ENCODE measurements at places on chromosomes 4 and X.

- no peak for DNase-seq
These were observed 393.8 kb downstream of the MAGEE1 start for GRCh38 chrX:76821276-76821675.

DNA sequence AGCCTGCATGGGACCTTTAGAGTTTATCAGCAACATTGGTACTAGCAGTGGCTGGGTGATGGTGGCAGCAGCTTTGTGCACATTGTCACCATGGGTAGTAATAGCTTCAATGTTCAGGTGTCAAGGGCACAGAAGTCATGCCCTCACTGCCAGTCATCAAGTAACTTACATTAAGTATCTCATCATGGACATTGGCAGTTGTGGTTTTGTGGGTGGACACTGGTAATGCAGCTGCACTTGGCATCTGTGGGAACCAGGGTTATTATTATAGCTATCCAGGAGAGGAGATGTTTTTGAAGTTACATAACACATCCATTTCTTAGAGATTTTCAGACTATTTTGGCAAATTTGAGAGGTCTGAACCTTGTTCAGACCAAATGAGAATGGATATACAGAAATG, 243.2 kb upstream of the NOCT start:
- DNase-seq, result no peak

GRCh38 chr4:11011249-11011648, 326.7 kb upstream of the CLNK start:
- DNase-seq, result no peak

- no peak for DNase-seq
These were observed 598.4 kb upstream of the GNPDA2 start for GRCh38 chr4:45324455-45325417.

GRCh38 chr4:27089186-27089585, 228.5 kb downstream of the STIM2 start:
- no peak for DNase-seq

DNA sequence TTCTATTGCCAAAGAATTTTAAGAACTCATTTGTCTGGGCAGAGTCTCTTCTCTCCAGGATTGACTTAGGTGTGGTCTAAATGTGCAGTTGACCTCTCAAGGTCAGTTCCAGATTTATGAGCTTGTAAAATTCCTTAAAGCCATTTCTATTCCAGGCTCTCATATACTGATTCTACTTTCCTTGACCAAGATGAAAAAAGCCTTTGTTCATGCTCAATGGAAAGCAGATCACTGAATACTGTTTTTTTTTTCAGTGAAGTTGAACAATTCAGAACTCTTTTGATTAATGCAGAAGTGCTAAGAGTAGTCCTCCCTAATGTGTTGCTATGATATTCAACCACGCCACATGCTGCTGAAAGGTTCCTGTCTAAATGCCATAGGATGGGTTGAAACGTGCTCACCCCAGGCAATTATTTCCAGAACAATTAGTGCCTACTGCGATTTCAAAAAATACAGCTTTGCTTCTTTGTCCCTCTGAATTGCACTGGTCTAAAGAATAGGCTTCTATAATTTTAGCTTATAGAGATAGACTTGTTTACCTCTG, 312.4 kb upstream of the PABPC5 start:
- DNase-seq, result no peak

GRCh38 chrX:1466971-1467561, 14.4 kb upstream of the ASMTL start:
- peak; percentile 1 for DNase-seq

DNA sequence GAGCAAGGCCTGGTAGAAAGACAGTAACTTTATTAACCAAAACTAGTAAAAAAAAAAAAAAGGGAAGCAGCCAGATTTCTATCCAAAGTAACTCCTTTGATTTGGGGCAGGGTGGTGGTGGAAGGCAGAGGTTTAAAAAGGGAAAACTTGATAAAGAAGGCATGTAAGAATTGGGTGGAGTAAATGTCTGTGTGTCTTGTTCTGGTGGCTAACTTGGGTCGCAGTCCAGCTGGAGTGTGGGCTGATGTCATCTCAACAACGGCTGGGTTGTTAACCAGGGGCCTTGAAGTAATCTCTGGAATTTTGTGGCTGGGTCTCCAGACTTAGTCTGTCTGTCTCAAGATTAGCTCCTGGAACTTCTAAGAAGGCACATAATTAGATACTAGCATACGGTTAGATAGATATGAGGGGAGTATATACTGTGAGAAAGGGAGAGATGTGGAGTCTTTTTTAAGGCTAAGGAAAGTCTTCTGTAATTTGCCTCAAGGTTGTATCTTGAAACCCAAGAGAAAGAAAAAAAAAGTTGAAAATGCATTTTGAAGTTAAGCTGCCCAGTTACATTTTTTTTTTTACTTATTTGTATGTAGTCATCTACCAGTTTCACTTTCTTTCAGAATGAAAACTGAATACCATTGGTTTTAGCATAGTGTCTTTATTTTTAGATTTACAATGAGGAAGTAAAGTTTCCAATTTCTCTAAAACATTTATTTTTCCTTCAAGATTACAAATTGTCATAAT, 48.3 kb downstream of the MTHFD2L start:
- no peak for DNase-seq

DNA sequence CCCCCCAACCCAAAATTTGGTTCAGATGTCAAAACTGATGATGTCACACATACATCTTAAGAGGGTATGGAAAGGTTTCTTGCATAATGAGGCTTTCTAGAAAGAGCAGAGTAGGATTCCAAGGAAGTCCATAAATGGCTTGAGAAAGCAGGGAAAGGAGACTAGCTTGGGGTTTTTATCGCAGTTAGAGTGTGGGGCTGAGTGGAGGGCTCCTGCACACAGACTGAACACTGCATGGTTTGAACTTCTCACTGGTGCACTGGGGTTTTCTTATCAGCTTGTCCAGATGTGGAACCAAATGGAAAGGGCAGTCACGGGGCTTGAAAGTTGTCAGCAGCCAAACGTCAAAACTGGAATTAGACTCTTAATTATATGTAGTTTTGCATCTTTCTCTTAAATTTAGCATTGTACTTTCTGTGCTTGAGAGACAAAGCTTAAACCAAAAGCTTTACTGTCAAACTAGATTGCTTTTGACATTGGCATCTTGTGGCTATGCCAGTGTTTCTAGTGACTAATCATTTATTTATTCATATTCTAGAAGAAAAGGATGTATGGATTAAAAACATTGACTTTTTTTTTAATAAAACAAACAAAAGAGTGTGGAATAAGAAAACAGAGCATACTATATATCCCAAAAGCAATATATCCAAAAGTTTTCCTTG, 78.3 kb upstream of the STIM2 start:
- no peak for DNase-seq

DNA sequence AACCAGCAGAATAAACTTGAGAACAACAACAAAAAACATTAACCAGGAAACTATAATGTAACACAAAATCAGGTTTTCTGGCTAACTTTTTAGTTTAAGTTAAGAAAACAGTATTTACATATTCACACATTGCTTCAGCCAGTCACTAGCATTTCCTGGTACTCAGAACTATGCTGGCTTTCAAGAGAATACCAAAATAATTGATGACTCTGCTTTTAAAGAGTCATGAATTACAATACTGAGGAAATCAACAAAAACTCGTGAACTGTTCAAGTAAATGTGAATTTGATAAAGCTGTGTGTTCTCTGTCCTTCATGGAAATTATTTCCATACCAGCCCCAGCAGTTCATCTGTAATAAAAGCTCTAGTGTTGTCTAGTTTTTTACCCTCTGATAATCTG, 27.4 kb downstream of the PRSS12 start:
- no peak for DNase-seq

DNA sequence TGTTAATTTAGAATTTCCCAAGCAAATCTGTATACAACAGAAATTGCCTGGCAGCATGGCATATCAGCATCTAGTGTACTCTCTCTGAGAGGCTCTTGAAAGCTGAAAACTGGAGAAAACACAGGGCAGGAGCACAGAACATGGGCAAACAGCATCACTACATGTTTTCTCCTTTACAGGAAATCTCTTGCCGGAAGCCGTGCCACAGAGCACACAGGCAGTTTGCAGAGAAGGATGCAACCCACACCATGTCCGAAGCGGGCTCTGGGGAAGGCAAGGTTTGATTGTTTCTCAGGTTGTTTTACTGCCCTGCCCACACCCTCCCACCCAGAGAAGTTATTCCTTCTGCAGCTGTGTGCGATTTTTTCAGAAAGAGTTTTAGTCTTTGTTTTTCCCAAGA, 41.1 kb upstream of the FAM9C start:
- DNase-seq, result peak; percentile 21

DNA sequence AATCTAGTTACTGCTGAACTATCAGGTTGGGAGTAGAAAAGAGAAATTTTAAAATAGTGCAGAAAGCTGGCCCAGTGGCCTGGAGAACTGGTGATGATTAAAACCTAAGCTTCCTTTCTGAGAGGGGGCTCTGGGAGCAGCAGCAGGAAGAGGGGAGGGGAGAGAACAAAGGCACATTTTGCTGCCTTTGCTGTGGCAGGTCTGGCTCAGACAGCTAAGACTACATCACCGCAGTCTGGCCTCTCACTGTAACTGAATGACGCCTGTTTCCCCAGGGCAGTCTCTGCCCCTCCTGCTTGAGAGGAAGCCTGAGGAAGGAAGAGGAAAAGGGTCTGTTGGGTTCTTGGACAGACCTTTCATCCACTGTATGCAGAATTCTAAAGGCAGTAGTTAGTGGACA, 148.5 kb downstream of the FRAS1 start:
- DNase-seq, result no peak

- DNase-seq, result no peak
These were observed 192.7 kb downstream of the RBMX2 start for GRCh38 chrX:130594453-130594916.

DNA sequence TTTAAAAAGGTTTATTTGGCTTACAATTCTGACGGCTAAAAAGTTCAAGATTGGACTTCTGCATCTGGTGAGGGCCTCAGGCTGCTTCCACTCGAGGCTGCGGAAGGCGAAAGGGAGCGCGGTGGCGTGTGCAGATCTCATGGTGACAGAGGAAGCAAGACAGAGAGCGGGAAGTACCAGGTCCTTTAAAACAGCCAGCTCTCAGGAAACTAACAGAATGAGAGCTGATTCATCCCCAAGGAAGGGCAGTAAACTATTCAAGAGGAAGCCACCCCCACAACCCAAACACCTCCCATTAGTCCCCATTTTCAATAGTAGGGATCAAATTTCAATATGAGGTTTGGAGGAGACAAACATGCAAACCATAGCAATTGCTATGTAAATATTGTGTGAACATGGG, 2144.2 kb upstream of the AGA start:
- no peak for DNase-seq

DNA sequence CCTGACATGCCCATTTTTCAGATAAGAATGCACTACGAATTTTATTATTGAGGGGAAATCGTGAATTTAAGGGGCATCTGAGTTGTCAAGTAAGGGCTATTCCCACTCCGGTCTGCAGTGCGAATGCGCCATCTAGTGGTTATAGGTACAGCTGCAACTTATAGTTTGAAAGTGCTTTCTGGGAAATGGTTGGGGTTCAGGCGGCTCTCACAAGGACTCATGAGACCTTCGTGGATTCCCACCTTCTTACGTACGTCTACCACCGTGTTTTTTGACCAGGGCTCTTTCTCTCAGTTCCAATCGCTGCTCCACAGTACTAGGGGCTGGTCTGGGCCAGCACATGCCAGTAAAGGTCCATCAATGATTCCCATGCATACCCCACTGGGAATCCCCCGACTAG, 12.3 kb downstream of the MSL3 start:
- DNase-seq, result no peak

DNA sequence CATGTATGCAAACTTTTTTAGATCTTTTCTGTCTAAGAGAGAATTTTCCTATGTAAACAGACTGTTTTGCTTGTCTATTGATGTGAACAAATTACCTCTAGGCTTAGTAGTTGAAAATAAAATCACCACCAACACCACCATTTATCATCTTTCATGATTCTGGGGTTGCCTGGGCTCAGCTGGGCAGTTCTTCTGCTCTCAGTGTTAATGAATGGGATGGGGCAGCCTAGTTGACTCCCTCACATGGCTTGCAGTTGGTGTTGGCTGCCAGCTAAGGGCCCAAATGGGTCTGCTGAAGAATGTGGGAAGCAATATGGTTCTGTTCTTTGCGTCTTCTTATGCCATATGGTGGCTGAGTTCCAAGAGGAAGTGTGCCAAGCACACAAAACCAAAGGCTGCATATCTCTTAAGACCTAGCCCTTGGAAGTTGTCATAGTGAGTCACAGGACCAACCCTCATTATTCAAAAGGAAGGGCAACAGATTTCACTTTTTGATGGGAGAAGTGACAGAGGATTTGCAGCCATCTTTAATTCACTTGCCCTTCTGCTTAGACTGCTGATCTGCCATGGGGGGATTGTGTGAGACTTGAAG, 17.9 kb downstream of the REELD1 start:
- DNase-seq, result no peak

- no peak for DNase-seq
These were observed 906.5 kb downstream of the FAT4 start for GRCh38 chr4:126221282-126221681.

GRCh38 chr4:121554382-121554781, 142.4 kb downstream of the ANXA5 start:
- DNase-seq, result no peak

DNA sequence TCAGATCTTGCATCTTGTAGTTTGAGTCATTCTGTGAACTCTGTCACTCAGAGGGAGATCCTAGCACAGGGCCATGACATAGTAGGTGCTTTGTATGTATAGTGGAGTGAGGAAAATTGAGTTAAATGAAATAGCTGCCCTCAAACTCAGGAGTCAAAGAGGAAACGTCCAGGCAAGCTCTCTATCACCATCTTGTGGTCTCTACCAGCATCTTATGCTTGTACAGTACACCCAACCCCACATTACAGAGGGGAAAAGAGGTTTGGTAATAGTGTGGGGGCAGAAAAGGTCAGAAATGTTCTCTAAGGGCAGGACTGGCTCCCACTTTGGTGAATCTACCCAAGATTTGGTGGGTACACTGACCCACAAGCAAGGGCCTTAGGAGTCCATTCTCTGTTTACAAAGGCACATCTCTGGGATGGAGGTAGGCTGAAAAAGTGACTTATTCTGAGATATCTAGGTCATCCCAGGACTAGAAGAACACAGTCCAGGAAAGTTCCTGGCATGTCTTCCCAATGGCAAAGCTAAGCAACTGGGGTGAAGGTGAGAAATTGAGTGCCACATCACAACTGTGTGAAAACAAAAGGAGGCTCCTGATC, 131.8 kb downstream of the OR13H1 start:
- DNase-seq, result no peak

DNA sequence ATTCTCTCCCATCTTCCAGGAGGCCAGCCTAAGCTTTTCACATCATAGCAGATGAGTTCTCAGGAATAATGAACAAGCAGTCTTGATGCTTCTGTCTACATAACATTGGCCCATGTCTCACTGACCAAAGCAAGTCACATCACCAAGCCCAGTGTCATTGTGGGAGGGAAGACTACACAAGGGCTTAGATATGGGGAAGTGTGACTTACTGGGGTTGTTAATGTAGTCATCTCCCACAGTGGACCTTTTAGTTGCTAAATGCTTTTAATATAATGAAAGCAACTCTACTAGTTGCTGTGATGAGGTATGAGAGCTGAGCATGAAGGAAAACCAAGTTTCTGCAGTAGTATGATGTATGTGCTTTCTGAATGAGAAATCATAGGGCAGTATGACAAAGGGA, 40.5 kb downstream of the TSPAN7 start:
- DNase-seq, result no peak

Measured in stimulated activated CD4-positive, alpha-beta T cell treated with anti-CD3 and anti-CD28 coated beads, Interleukin-15, amount 100 ng/mL, for 1 hour (primary cell).